ENCODE measurements at places on chromosomes 4 and X. TPM values are rescaled to one million over a fixed set of nuclear protein-coding genes. Genes with fewer than 3 reads are reported as not detected.

- DNase-seq = no peak
These were observed 95.3 kb downstream of the COMMD8 start for GRCh38 chr4:47368211-47368610.

DNA sequence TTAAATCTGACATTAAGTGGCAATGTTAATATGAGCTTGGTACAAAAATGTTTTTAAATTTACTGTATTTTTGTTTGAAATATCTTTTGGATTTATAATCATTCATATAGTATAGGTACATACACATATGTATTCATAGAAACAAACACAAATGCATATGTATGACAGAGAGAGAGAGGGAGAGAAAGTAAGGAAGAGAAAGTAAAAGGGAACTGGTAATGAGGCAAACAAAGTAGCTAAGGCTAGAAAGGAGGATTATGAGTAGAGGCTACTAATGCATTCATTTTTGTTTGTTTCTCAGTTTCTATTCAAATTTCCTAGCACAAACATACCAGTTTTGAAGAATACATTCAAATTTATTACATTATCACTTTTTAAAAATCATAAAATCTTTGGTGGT is 132.4 kb downstream of the GLRA3 start:
- no peak for DNase-seq

The TMPRSS11F gene
- not detected for polyA plus RNA-seq

DNA sequence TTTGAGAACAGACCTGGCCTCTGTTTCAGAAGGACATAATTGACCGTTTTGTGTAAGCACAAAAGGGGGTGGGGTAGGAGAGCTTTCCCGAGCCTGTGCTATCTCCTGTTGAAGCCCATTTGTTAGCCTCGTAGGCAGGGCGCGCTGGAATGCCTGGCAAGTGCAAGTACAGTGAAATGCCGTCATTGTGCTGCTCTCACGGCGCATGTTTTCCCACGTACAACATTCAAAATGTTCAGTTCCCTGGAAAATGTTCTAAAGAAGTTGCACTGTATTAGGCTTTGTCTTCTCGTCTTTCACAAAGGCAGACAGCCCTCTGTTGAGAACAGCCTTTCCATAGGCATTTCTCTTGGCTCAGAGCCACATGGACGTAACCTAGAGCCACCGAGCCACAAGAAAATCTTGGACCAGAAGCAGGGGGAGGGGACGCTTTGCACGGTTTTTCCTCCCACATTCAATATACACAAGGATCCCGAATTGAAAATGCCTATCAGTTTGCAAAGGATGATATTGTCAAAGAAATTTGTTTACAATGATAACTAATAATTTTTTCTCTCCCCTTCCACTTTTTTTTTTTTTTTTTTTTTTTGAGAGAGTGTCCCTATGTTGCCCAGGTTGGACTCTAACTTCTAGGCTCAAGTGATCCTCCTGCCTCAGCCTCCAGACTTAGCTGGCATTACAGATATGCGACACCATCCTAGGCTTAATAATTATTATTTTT is 54.6 kb upstream of the RAPGEF2 start:
- peak; percentile 38 for DNase-seq

GRCh38 chr4:150206954-150207353 is 128.7 kb downstream of the DCLK2 start:
- no peak for DNase-seq

DNA sequence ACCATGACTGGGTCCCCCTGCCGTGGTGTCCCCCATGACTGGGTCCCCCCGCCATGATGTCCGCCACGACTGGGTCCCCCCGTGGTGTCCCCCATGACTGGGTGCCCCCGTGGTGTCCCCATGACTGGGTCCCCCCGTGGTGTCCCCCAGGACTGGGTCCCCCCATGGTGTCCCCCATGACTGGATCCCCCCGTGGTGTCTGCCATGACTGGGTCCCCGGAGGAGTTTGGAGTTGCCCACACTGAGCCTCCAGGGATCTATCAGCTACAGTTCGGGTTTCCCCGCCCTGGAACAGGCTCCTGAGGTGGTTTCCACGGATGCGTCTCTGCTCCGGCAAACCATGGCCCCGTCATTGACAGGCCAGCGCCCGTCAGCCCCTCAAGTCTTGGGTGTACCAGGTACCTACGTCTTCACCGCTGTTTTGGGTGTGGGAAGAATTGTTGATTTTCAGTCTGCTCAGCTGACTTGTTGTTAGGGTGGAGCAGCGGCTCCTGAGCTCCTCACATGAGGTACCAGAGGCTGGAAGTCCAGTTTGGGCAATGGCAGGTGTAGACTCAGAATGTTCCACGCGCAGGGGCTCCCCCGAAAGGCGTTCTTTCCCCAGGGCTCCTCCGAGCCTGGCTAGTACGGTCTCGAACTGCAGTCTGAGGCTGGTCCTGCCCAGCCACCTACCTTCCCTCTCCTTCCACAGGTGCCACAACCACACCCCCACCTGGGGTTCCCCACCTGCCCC is 8.3 kb upstream of the PDE6B start:
- no peak for DNase-seq

DNA sequence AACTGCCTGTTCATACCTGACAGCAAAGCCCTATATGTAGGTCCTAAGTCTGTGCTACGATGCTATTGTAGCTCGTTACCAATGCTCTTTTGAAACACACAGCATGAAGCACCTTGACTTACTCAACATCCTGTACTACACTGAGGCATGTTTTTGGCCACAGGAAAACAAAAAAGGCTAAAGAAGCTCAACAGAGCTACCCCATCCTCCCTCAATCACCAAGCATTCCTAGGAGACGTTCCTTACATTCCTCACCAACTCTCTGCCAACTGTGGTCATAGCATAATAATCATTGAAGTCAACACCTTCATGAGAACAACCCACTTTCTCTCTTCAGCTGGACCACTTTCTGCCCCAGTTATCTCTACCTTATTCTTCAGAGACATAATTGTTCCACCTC is 73.7 kb upstream of the SLC25A43 start:
- DNase-seq = no peak
